ENCODE measurements at places on chromosomes 16 and 17.

DNA sequence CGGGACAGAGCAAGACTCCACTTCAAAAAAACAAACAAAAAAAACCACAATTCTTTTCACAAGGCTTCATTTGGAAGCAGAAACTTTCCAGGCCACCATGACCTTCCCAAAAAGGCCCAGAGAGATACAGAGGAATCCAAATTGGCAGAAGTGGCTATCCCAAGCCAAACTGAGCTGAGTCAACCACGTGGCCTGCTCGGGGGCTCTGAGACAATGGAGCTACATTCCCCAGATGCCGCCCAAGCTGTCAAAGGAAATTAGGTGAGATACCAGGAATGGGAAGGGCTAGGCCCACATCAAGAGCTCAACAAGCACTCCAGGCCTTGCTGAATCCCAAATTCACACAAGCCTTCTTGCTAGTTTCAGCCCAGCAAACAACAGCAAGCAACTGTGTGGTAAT lies 5.7 kb upstream of the EXOSC6 start:
- no peaks in the 10 kb centered on the region for H3K27me3 ChIP-seq
- H3K36me3 ChIP-seq, result peaks cover 84% of the 10 kb centered on the region
- H3K27ac ChIP-seq, result no peak overlapping the region
- no peak overlapping the region for H3K4me3 ChIP-seq

DNA sequence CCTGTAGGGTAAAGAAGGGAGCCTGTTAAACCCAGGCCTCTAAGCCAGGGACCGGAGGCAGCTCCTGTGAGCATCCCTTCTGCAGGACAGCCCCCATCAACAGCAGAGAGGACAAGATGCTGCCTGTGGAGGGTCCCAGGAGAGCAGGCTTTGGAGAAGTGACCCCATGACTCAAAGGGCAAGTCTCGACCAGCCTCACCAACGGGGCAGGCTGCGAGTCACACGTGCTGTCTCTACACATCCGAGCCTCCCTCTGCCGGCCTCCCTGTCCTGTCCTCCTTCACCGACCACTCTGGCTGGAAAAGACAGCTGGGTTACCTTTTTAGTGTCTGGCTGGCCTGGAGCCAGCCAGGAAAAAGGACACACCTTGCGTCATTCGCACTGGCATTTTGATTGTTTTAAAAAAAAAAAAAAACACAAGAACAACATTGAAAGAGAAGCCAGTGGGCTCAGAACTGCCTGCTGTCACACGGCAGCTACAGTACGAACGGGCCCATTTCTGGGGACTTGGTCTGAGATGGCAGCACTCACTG lies 74.5 kb upstream of the RCVRN start:
- H3K36me3 ChIP-seq, result no peaks in the 10 kb centered on the region
- no peak overlapping the region for H3K4me3 ChIP-seq
- DNase-seq, result peak; percentile 14
- no peak overlapping the region for H3K27ac ChIP-seq
- H3K27me3 ChIP-seq, result no peaks in the 10 kb centered on the region
- no peaks in the 10 kb centered on the region for H3K4me1 ChIP-seq

GRCh38 chr17:37527249-37527851 lies 37.7 kb downstream of the DUSP14 start:
- peaks cover 7% of the 10 kb centered on the region for H3K4me1 ChIP-seq
- H3K4me3 ChIP-seq, result no peak overlapping the region

DNA sequence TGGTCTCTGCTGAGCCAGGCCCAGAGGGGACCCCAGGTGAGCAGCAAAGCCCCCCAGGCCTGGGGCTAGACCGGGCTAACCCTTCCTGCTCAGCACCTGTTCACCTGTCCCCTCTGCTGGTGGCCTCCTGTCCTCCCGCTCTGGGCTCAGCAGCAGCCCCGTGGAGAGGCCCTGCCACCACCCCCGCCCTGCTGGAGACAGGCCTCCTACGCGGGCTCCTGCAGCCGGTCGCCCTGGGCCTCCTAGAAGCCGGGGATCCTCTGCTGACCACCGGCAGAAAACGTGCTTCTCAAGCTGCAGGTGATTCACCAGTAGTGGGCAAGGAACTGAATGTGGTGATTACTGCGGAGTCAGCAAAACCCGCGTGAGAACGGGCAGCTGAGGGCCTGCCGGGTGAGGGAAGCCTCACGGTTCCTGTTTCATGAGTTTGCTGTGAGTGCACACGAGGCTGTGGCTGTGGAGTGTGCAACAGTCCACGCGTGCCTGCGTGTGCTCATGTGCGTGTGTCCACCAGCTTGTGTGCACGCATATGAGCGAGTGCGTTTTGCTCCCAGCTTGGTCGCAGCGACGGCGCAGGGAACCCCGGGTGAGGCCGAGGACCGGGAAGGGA lies 792 bp downstream of the SECTM1 start:
- peak overlapping the region; percentile 67 for H3K4me3 ChIP-seq
- H3K36me3 ChIP-seq, result no peaks in the 10 kb centered on the region
- no peak overlapping the region for H3K27ac ChIP-seq
- DNase-seq, result peak; percentile 55

- H3K4me1 ChIP-seq, result peaks cover 7% of the 10 kb centered on the region
- H3K27ac ChIP-seq, result no peak overlapping the region
- no peaks in the 10 kb centered on the region for H3K27me3 ChIP-seq
- no peak overlapping the region for H3K4me3 ChIP-seq
- DNase-seq, result no peak
Measured at GRCh38 chr16:3748307-3748706, 31.0 kb upstream of the TRAP1 start.

GRCh38 chr16:13307255-13307654 lies 405.9 kb downstream of the SHISA9 start:
- no peak overlapping the region for H3K27ac ChIP-seq
- H3K36me3 ChIP-seq, result no peaks in the 10 kb centered on the region
- H3K27me3 ChIP-seq, result no peaks in the 10 kb centered on the region
- H3K4me3 ChIP-seq, result no peak overlapping the region

GRCh38 chr16:66662445-66663194 lies 33.9 kb downstream of the CMTM4 start:
- DNase-seq, result peak; percentile 44
- H3K27ac ChIP-seq, result 0 out of 2 replicates have a peak overlapping the region, but pooled peaks have one; percentile 1
- H3K4me3 ChIP-seq, result no peak overlapping the region
- H3K36me3 ChIP-seq, result no peaks in the 10 kb centered on the region

DNA sequence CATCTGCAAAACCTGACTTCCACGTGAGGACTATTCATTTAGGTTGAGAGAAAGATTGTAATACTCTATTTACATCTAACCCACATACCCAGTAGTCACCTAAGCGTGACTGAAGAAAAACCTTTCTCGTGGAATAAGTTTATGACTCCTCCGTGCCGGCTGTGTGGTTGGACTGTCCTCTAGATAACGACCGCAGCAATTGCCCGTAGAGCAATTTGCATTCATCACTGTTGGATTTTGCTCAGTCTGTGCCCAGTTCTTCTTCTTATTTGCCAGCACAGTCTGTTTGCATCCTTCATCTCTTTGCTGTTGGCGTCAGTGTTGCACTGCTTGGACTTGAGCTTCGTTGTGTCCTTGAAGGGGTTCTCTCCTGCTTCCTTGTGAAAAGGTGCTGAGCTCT lies 131.3 kb downstream of the CYB561 start:
- peaks cover 5% of the 10 kb centered on the region for H3K4me1 ChIP-seq
- no peaks in the 10 kb centered on the region for H3K27me3 ChIP-seq
- H3K4me3 ChIP-seq, result no peak overlapping the region

GRCh38 chr16:13150181-13150885 lies 248.9 kb downstream of the SHISA9 start:
- no peak for DNase-seq
- no peak overlapping the region for H3K27ac ChIP-seq
- no peaks in the 10 kb centered on the region for H3K4me1 ChIP-seq
- H3K27me3 ChIP-seq, result no peaks in the 10 kb centered on the region
- no peaks in the 10 kb centered on the region for H3K36me3 ChIP-seq

DNA sequence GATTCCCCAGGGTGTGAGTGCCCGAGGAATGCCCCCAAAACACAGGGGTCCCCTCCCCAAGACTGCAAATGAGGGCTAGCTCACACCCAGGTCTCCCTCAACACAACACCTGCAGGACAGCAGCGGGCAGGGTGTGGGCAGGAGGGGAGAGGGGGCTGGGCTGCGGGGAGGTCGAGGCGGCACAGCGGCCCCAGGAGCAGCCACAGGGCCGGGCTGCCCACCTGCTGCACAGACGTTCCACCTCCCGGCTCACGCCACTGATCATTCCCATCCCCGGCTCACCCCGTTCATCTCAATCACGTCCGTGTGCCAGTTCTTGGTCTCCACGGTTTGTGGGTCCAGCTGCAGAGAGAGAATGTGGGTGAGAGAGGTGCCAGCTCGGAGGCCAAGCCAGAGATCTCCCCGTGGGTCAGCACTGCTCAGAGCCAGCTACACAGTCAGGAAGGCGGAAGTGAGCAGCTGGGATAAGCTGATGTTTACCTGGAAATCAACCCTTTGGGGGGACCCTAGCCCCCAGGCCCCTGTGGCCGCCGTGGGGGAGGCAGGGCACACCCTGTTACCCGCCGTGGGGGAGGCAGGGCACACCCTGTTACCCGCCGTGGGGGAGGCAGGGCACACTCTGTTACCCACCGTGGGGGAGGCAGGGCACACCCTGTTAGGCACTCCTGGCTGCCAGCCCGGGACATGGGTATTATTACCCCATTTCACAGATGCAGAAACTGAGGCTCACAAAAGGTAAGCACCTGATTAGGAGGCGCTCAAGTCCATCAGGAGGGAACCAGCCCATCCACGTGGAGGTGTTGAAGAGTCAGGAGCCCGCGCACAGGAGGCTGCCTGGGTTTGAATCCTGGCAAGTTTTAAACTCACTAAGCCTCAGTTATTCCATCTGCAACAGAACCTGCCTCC lies 16.1 kb downstream of the TIMM22 start:
- DNase-seq, result no peak
- no peak overlapping the region for H3K27ac ChIP-seq
- no peaks in the 10 kb centered on the region for H3K4me1 ChIP-seq
- no peak overlapping the region for H3K4me3 ChIP-seq
- H3K27me3 ChIP-seq, result no peaks in the 10 kb centered on the region

DNA sequence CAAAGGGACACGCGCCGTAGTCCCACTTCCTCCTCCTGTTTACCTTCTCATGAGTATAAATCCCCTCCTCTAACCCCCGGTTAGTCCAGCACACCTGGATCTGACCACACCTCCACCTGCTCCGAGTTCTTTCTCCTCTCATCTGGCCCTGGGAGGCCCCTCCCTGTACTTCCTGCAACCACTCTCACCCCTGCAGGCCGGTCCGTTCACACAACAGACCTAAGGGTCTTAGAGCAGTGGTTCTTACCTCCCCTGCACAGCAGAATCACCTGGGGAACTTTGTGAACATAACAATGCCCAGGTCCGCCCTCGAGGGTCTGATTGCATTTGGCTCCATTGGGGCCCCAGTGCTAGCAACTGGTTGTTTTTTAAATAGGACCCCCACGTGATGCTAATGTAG lies 24.8 kb downstream of the TMEM114 start:
- no peaks in the 10 kb centered on the region for H3K4me1 ChIP-seq
- H3K27ac ChIP-seq, result no peak overlapping the region
- H3K36me3 ChIP-seq, result no peaks in the 10 kb centered on the region
- H3K4me3 ChIP-seq, result no peak overlapping the region
- H3K27me3 ChIP-seq, result no peaks in the 10 kb centered on the region
- DNase-seq, result no peak

GRCh38 chr16:68090533-68090932 lies 5.4 kb downstream of the NFATC3 start:
- DNase-seq, result no peak
- no peak overlapping the region for H3K4me3 ChIP-seq
- no peaks in the 10 kb centered on the region for H3K36me3 ChIP-seq
- peaks cover 2% of the 10 kb centered on the region for H3K4me1 ChIP-seq
- H3K27me3 ChIP-seq, result no peaks in the 10 kb centered on the region
- no peak overlapping the region for H3K27ac ChIP-seq

DNA sequence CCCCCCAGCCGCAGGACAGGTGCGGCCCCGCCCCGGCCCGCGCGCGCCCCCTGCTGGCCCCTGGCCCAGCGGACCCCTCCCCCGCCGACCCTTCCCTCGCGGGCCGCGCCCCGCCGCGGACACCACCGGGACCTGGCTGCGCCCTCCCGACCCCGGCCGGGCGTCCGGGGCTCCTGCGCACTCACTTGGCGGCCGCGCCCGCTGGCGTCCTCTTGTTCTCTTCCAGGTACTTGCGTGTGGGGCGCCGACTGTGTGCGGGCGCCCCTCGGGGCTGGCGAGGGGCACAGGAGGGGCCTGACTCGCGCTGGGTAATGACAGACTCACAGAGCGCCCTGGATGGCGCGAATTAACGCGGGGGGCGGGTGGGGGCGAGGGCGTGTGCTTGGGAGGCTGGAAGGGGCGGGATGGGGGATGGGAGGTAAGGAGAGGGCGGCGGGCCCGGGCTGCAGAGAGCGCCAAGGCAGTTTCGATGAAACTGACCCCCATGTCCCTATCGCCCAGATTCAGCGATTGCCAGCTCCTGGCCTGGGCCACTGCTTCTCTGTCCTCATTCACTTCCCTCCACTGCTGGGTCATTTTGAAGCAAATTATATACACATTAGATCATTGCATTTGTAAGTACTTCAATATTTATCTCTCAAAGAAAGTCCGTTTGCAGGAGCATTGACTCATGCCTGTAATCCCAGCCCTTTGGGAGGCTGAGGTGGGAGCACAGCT lies 445 bp upstream of the DBNDD1 start:
- peaks cover 10% of the 10 kb centered on the region for H3K4me1 ChIP-seq
- no peaks in the 10 kb centered on the region for H3K36me3 ChIP-seq
- peak; percentile 89 for DNase-seq
- no peaks in the 10 kb centered on the region for H3K27me3 ChIP-seq

- no peaks in the 10 kb centered on the region for H3K27me3 ChIP-seq
- H3K27ac ChIP-seq, result no peak overlapping the region
- DNase-seq, result no peak
Measured at GRCh38 chr16:47734987-47735594, 274.0 kb downstream of the PHKB start.

- no peaks in the 10 kb centered on the region for H3K4me1 ChIP-seq
- peak overlapping the region; percentile 97 for H3K27ac ChIP-seq
- peaks cover 17% of the 10 kb centered on the region for H3K36me3 ChIP-seq
- H3K27me3 ChIP-seq, result no peaks in the 10 kb centered on the region
- H3K4me3 ChIP-seq, result peak overlapping the region; percentile 96
Measured at GRCh38 chr17:2302778-2303203, 794 bp downstream of the SMG6 start.

DNA sequence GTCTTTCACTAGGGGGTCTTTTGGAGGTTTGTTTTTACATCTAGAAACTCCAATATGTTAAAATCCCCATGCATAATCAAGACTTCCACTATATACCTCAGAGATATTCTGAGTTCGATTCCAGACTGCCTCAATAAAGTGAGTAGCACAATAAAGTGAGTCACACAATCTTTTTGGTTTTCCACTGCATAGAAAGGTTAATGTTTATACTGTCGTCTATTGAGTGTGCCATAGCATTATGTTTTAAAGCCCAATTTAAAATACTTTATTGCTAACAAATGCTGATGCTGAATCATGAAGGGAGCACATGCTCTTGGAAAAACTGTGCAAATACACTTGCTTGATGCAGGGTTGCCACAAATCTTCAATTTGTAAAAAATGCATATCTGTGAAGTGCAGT lies 227.5 kb upstream of the ZFHX3 start:
- no peak overlapping the region for H3K4me3 ChIP-seq
- no peaks in the 10 kb centered on the region for H3K27me3 ChIP-seq
- no peaks in the 10 kb centered on the region for H3K36me3 ChIP-seq
- DNase-seq, result no peak

DNA sequence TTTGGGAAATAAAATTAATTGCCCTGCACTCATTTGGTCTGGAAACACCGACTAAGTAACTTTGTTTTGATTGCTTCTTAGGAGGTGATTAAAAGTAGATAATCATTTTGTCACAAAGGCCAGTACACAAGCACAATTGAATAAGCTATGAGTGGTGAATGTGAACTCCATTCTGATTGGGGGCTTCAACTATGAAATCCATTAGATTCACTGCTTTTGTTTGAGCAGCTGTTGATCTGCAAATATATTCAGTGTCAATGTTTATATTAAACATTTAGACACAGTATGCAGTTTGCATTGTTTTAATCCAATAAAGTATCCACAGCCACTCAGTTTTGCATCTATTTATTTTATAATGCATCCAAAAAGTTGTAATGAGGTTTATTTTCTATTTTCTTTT lies 817.5 kb downstream of the CDH11 start:
- peaks cover 2% of the 10 kb centered on the region for H3K27me3 ChIP-seq
- H3K27ac ChIP-seq, result no peak overlapping the region
- H3K36me3 ChIP-seq, result no peaks in the 10 kb centered on the region
- no peak for DNase-seq

Measured in IMR-90 (cell line).